ENCODE measurements at places on chromosomes 5 and 9.

DNA sequence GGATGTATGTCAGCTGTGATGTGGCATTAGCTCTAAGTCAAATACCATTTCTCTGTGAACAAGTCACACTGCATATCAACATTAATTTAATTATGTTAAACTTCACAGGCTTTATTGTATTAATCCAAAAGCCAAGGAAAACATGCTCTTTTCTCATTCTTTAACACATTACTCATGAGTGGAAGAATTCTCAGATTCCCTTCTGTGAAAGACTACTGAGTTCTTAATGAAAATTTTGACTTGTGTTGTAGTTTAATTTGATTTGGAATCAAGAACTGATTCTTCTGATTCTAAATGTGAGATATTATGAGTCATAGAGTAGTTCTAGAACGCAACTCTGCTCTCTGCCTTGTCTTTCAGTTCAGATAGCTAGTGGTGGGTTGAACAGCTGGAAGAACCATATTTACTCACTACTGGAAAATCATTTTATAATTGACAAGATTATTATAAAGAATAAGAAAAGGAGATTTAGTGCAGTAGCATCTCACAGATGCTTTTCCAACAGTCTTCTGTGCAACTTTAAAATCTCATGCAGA lies 90.6 kb downstream of the VCAN start:
- DNase-seq, result no peak

DNA sequence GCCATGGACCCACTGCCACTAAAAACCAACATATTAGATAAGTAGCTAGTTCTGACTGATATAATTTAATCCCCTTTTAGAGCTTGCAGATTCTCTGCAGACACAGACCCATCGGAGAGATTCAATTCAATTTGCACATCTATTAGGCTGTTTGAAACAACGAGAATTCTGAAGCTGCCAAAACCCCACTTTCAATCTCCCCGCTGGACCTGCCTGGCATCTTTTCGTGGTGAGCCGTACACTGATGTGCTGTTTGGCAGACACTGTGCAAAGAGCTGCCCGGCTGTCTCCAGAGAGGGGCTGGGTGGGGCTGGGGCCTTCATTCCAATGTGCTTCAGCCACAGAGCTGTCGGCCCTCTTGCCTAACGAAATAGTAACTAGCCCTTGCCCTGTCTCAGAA lies 42.1 kb upstream of the FAM240B start:
- no peak for DNase-seq

- no peak for DNase-seq
Observed at GRCh38 chr9:91427873-91428272, 4.2 kb upstream of the NFIL3 start.

DNA sequence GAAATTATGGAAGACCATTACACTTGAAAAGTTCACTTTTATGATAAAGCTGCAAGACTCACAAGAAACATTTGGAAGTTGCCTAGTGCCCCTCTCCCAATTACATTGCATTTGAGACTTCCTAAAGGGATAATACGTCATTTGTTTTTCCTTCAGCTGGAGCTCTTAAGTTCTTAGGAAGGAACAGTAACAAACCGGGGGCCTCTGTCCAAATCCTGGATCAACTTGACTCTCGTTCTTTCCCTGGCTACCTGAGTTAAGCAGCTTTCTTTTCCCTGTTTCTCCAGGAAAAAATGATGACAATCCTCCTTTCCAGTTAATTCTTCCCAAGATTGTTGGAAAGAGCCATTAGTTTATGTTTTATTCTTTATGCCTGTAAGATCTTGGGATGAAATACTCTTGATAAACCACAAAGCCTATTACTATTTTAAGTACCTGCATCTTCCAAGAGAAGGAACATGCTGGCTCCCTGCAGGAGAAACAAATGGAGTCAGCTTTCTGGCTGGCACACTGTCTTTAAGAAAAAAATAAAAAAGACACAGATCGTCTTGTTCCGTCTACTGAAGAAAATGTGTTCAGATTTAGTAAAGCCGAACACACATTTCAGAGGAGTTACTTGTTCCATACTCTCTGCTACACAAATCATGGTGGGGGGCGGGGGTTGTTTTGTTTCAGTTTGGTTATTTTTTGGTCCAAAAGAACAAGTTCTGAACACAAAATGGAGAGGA lies 297.9 kb downstream of the EFNA5 start:
- no peak for DNase-seq

DNA sequence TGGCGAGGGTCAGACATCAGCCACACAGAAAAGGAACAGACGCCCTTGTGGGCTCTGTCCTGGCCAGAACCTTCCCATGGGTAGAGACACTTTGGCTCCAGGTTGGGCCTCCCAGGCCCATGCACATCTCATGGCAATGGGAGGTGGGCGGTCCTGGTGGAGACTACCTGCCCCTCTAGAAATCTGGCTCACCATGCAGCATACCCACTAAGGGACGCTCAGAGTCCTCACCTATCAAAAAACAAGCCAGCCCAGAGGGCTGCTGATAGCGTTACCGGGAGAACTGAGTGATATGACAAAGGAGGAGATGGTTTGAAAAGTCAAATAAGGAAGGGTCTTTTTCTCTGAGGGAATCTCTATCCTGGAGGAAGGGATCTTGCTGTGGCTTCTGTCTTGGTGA lies 62.1 kb downstream of the C5orf15 start:
- no peak for DNase-seq

GRCh38 chr9:83792746-83793145 lies 24.8 kb downstream of the GKAP1 start:
- DNase-seq, result no peak

DNA sequence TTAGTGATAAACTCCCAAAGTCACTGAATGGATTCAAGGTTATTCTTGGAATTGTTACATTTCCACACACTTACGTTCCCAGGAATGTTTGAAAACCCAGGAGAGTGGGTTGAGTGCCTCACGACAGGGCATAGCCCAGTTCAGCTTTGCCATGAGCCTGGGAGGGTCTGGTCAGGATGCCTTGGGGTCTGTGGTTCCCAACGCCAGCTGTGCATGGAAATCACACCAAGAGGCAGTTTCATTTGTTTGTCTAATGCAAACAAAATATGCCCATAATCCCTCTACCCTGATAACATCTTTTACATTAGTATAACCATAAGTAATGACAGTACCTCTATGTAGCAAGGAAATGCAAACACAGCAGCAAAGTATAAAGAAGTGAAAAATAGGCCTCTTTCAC lies 25.3 kb upstream of the MSX2 start:
- no peak for DNase-seq

- DNase-seq, result no peak
Observed at GRCh38 chr9:121692606-121693387, 41.4 kb downstream of the DAB2IP start.

- DNase-seq, result no peak
Observed at GRCh38 chr9:137787381-137787780, 90.2 kb upstream of the CACNA1B start.

DNA sequence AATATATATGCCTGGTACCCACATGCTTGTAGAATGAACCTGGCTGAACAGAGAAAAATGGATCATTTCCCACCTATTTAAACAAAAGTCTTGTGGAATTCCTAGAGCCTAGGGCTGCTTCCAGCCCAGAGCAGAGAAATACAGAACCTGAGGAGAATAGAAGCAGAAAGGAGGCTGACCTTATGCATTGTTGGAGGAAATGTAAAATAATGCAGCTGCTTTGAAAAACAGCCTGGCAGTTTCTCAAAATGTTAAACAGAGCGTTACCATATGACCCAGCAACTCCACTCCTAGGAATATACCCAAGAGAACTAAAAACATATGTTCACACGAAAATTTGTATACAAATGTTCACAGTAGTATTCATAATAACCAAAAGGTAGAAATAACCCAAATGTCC lies 15.1 kb downstream of the MAPKAP1 start:
- DNase-seq, result no peak

GRCh38 chr5:55160493-55161209 lies 680 bp downstream of the GPX8 start:
- DNase-seq, result no peak

DNA sequence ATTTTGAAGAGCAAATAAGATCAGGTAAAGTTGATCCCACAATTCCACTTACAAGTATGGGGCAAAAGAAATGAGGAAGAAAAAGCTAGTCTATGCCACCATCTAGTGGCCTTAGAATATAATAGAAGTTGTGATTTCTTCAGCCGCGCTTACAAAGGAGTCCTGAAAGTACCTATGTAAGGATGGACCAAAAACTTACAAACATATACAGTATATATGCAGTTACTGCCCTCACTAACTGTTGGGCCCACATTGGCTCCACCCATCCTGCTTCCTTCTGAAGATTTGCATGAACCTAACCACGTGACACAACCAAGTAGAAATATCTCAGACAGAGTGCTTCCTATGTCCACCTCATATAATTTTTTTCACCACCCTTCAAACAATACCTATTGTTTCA lies 11.7 kb upstream of the OR13D1 start:
- DNase-seq, result no peak

- no peak for DNase-seq
Observed at GRCh38 chr9:107557236-107557990, 67.8 kb upstream of the KLF4 start.

DNA sequence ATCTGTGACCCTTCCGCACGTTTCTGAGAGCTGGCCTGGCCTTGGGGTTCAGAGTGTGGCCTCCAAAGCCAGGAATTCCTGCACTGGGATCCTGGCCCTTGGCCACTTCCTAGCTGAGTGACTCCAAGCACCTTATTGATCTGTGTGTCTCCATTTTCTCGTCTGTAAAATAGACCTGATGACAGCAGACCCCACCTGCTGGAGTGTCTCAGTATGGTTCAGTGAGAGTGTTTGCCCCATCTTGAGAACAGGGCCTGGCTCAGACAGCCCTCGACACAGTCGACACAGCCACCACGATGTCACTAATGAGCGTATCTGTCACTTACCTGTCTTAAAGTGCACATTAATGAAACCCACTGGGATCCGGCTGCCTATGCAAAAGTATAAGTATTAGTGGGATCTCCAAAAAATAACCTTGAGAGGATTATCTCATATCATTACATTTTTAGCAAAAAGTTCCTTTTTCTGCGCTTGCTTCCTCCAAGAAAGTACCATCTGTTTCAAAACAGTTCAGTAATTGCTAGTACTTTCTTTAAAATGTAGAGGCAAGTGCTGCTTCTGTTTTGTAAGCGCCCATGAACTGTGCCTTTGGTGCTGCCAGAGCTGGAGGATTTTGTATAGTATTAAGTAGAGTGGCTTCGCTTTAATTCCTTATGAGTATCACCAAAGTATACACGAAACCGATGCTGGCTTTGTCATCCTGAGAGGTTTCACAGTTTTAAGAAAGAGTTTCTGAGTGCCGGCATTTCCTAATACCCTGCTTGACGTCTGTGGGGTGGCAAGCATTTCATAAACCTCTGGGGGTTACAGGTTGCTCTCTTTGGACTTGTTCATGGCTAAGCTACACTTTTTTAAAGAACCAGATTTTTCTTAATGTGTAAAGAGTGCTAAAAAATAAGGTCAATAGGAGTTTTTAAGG lies 31.7 kb downstream of the UBE2QL1 start:
- DNase-seq, result no peak
